Left ventricle myocardium superior (tissue), 1 donor: ENCODE measurements at places on chromosomes 1 and 21. TPM values are rescaled to one million over a fixed set of nuclear protein-coding genes. Genes with fewer than 3 reads are reported as not detected.
A peak's percentile ranks its signal among the peaks of the same experiment; 100 is the strongest.

The LEPROT gene
- 49.0 TPM for total RNA-seq

The CDKN2C gene
- total RNA-seq, result 16.9 TPM

The DCST2 gene
- 0.37 TPM for total RNA-seq

The RPTN gene
- total RNA-seq, result not detected

The ICOSLG gene
- 4.4 TPM for total RNA-seq

The NBPF11 gene
- 3.2 TPM for total RNA-seq

The PPP1R8 gene
- total RNA-seq, result 25.8 TPM

DNA sequence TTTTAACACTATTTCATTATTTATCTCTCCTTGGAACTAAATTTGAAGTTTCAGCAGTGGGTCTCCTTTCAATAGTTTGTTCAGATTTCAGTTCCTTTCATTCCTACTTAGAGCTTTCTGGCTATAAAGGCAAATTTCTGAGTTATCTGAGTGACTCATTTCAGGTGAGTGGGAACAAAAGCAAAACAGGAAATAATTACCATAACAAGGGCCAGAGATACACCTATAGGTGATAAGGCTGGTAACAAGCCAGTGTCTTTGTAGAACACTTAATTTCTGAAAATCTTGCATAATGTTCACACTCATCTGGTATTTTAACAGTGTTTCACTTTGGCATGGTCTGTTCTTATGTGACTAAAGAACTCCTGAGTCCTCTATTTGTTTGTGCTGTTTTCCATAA, 64.5 kb upstream of the PRRC2C start:
- DNase-seq, result no peak

GRCh38 chr1:13651279-13651678, 48.7 kb upstream of the PRDM2 start:
- no peak for DNase-seq

- no peak for DNase-seq
Observed at GRCh38 chr1:222224636-222225315, 323.1 kb downstream of the HHIPL2 start.

DNA sequence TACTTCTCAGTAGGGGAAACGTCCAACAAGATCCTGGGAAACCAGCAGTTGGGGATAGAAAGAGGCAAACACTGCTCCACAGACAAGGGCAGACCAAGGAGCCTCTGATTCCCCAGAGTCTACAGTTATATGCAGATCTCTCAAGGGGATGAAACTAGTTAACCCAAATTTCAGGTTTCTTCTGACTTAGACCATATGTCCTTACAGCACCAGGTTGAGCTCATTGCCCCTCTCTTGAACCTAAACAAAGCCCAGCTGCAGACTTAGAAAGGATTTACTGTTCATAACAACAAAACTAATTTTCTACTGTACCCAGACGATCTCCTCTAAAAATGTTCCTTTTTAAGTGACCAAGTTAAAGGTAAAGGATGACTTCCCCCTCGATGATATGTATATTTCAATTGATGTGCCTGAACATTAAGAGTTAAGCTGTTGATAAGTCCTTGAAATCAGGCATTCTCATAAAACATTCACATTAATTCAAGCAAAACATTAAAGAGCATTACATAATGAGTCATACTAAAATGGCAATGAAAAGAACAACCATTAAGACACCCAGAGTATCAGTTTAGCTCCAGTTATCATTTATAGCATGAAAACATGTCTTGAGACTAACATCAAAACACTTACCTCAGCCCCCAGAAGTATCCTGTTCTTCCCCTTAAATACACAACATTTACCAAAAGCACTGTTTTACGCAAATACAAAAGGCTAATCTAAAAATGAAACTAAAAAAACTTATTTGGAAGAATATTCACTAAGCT, 24.1 kb downstream of the SMYD3 start:
- DNase-seq, result no peak

- no peak for DNase-seq
Observed at GRCh38 chr1:56034222-56034621, 545.1 kb downstream of the PLPP3 start.

DNA sequence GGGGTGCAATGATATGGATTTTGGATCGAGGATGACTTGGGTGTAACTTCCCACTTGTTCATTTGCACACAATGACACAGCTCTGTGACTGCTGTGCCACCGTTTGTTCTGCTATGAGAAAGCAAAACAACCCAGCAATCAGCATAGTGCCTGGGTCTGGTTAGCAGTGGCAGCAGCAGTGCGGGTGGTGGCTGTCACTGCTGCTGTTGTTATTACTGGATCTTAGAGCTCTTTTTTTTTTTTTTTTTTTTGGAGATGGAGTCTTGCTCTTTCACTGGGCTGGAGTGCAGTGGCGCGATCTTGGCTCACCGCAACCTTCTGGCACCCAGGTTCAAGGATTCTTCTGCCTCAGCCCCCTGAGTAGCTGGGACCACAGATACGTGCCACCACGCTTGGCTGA, 56.9 kb downstream of the TBCE start:
- no peak for DNase-seq

GRCh38 chr1:44819196-44819607, 10.9 kb downstream of the BTBD19 start:
- DNase-seq, result no peak

DNA sequence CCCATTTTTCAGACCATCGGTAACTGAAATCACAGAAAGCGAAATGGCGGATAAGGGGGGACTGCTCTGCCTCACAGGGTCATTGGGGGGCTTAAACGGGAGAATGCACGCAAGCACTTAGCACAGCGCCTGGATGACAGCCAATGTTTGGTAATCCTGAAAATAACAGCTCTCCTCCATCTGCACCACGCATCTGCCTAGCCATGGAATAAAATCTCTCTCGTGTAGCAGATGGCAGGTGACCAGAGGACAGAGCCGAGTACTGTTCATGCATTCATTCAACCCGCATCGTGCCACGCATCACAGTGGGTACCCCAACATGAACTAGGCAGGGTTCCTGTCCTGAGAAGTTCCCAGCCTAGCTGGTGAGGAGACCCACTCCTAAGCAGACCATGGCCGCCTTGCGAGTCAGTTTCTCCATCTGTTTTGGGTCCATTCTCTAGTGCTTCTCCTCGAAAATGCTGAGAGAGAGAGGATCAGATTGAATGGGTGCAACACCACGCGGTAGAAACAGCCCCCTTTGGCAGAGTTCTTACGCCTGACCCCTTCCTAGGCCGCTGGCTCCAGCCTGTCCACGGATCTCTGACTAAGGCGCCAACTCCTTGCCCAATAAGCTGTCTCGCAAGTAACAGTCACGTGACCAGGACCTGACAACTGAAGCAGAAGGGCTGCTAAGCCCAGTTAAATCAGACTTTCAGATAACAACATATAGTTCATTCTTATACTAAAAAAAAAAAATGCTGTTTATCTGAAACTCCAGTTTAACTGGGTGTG, 7.3 kb downstream of the SLC1A7 start:
- DNase-seq, result no peak

DNA sequence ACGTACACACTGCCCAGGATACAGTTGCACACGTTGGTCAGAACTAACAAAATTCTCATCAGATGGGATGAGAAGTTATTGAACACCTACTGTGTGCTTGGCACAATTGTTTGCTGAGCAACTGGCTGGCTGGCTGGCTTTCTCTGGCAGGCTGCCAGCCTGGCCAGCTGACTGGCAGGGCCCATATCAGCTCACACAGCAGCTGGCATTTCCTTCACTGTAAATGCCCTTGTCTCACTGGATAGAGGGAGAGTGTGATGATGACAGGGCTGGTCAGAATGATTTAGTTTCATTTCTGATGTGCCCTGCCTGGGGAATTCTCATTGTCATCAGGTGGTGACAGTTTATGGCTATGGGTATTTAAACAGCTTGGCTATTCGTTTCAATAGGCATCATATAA, 15.8 kb downstream of the CAMK2N1 start:
- DNase-seq, result no peak

- no peak for DNase-seq
Observed at GRCh38 chr1:7298145-7298544, 473.0 kb upstream of the VAMP3 start.

DNA sequence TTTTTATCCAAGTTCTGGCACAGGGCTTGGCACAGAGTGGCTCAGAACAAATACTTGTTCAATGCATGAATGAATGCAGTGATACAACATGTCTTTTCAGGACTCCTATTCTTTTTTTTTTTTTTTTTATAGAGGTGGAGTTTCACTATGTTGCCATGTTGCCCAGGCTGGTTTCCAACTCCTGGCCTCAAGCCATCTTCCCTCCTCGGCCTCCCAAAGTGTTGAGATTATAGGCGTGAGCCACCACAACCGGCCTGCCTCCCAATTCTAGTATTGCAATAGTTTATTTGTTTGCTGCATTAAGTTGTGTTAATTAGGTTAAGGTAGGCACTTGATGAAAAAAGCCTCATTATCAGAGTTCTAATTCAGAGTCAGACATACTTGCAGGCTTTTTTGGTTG, 17.9 kb downstream of the UBE4B start:
- DNase-seq, result peak; percentile 35

- no peak for DNase-seq
Observed at GRCh38 chr1:170309389-170310013, 163.7 kb downstream of the NTMT2 start.

GRCh38 chr1:81549588-81550127, 251.1 kb upstream of the ADGRL2 start:
- no peak for DNase-seq

- DNase-seq, result no peak
Observed at GRCh38 chr1:56561227-56562019, 17.9 kb downstream of the PLPP3 start.
